ENCODE measurements at places on chromosomes 3 and 15.

- DNase-seq, result peak; percentile 66
Observed at GRCh38 chr3:102238362-102238761, 196.5 kb upstream of the ZPLD1 start.

GRCh38 chr3:145006271-145006670 is 1034.6 kb downstream of the DIPK2A start:
- DNase-seq, result no peak

DNA sequence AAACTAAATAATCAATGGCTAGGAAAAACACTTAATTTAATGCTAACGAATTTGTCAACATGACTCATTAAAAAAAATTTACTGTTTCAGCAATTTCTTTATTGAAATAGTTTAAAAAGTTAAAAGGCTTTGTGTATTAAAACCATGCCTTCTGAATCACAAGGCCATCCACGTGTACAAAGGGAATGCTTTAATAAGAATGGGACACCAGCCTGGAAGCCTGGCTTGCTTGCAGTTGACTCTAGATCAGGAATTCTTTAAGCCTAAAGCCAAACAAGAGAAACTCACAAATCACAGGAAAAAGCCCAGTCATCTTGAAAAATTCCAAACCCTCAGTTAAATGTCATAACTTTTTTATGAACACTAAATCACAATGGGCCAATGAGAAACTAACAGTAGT is 137.6 kb downstream of the PEAK1 start:
- DNase-seq, result no peak

DNA sequence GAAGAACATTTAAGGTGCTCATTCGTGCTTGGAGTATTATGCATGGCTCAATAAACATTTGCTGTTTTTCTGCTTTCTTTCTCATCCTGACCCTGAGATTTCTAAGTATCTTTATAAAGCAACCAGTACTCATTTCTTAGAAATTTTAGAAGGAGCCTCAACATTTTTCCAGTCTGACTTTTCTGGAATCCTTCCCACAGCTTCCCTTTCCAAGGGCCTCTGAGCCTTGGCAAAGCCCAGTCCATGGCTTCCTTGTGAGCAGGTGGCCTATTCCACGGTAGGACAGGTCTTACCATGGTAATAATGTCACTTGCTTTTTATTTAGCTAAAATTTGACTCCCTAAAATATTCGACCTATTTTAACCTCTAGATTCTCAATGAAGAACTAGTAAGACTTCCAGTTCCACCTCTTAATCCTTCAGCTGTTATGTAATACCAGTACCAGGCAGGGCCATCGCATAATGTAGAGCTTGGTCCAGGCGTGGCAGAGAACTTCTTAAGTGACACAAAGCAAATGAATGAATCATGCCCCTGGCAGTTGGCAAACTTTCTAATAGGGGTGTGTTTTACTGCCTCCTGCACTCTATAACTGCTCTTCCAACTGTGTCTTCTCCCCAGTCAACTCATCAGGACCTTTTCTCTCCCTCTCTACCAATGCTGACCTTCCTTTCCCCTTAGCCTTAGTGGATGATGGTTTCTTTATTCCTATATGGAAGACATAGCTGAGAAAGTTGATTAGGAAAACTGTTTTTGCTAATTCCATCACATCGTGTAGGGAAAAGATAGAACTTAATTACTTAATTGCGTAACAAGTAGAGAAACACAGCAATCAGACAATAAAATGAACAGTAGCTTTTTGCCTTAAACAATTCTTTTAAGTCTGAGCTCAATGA is 894 bp upstream of the TM4SF4 start:
- peak; percentile 93 for DNase-seq

DNA sequence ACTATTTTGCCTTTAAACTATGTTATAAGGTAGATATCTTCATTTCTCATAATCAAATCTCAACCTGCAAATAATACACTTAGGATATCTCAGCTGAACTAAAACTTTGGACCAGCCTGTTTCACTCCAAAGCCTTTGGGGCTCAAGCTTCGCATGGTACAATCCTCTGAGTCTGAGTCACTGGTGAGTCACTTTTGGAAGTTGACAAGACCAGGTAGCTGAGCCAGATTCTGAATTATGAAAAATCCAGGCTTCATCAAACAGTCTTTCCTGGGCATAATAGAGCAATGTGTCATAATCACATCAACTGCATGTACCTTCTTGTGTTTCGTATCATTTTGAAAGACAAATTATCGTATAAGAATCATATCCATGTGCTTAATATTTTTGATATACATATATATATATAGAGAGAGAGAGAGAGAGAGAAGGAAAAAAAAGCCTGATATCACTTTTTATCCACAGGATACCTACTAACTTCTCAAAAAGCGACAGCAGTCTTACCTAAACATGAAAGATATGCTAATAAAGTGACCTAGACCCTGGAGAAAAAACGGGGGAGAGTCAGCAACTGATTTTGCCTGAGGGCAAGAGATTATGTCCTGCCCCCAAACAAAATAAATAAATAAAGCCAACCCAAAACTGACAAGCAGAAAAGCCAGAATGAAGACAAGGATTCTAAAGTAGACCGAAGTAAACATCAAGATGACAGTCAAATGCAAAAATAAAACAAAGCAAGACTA is 263.9 kb upstream of the TGFBR2 start:
- peak; percentile 95 for DNase-seq

DNA sequence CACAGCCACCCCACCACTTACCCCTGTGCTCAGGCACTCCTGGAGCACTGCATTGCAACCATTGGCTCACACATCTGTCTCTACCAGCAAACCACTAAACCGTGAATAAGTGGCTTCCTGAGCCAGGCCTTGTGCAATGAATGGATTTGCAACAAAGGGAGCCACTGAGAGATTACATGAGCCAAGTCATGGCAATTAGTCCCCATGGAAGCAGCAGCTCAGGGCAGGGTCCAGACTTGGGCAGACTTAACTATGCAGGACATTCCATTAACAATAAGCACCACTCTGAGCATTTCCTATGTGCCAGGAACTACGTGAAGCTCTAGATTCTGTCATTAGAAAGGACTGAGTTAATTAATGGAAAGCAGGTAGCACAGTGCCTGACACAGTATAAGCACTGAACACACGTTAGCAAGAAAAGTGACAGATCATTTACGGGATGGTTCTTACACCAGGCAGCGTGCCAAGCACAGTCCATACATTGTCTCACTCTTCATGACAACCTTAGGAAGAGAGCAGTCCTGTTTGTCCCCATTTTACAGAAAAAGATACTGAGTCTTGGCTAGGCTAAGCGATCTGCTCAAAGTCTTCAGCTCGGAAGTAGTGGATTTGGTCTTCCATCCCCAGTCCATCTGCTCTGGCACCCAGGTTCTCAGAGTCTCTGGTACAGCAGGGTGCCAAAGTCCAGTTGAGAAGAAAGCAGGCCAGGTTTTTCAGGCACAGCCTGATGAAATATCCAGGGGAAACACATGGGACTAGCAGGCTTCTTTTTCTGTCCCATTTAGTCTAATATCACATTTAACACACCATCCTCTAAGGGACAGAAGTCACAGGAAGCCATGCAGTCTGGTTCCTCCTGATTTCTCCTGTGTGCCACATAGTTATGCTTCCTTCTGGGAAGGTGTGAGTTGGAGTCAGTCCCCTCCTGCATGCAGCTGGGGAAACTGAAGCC is 44.1 kb downstream of the LIPC start:
- peak; percentile 42 for DNase-seq

Data from HT1080 (cell line).